ENCODE measurements at places on chromosomes 1 and 21.

- DNase-seq: no peak
These were observed at the start of gene PODN for GRCh38 chr1:53061859-53062707. Gene PODN, plus strand, starts transcription at chr1:53062213. Its CDS starts 7,643 bp downstream, at chr1:53069856.

- DNase-seq: peak; percentile 42
These were observed 24.8 kb downstream of the ATPAF1 start for GRCh38 chr1:46643368-46643775.

DNA sequence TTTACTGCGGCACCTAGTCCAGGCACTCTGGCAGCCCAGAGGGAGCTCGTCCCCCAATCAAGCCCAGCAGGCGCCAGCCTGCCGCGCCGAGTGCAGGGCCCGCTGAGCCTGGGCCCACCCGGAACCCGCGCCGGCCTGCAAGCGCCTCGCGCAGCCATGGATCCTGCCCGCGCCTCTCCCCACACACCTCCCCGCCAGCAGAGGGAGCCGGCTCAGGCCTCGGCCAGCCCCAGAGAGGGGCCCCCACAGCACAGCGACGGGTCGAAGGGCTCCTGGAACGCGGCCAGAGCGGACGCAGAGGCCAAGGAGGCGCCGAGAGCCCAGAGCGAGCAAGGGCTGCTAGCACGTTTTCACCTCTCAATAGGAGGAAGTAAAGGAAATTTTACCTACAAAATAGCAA lies 767.0 kb downstream of the MRPL39 start:
- DNase-seq: no peak

GRCh38 chr1:171515299-171515698 lies 30.0 kb downstream of the PRRC2C start:
- DNase-seq: no peak

GRCh38 chr1:62608905-62609304 lies 11.6 kb downstream of the ANGPTL3 start:
- no peak for DNase-seq

DNA sequence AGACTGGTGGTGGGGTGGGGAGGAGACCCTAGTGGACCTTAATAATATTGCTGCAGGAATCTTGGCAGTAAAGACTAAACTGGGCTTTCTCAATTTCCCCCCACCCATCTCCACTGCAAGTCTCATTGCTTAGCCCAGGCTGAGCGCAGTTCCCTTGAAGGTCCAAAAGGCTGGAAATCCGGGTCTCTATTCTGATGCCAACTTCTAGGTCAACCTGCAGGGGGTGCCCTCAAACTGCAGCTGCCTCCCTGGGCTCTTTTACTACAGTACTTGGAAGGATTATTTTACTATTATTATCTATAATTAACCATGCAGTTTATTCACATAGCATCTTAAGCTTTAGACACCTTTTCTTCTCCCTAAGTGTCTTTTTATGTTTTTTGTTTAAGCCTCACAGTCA lies 85.4 kb upstream of the WARS2 start:
- DNase-seq: no peak

DNA sequence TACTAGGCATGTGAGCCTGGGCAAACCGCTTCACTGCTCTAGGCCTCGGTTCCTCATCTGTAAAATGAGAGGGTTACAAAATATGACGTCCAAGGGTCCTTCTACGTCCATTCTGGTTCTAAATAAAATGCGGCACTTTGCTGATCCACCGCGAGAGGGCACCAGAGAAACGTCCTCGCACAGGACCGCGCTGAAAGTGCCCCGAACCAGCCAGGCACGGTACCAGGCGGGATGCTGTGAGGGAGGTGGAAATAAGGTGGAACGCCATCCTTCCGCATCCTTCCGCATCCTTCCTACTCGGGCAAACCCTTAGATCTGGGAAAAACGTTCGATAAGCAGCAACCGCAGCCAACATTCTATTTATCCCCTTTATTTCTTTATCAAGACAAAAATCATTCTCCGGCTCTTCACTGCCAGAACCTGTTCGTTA lies 60.3 kb upstream of the KRTAP19-8 start:
- DNase-seq: no peak

DNA sequence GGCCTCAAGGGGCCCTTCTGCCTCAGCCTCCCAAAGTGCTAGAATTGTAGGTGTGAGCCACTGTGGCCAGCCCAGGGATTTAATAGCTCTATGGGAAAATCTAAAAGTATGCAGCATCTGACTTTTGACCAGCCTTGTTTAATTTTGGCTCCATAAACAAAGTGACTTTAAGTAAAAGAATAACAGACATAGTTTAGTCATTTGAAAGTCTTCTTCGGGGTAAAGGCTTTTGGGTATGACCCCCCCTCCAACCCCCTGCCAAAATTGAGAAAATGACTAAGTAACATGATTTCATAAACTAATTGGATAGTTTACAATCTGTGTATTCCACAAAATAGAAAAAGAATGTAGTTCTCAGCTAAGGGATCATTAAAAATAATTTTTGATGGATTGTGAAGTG lies 17.0 kb downstream of the GPBP1L1 start:
- DNase-seq: no peak

GRCh38 chr21:40902993-40903392 lies 56.0 kb upstream of the DSCAM start:
- no peak for DNase-seq

GRCh38 chr1:115337633-115338456 lies at the start of gene NGF:
Gene NGF, minus strand, starts transcription at chr1:115338249. Its CDS starts 51,454 bp downstream, at chr1:115286795.
- no peak for DNase-seq

DNA sequence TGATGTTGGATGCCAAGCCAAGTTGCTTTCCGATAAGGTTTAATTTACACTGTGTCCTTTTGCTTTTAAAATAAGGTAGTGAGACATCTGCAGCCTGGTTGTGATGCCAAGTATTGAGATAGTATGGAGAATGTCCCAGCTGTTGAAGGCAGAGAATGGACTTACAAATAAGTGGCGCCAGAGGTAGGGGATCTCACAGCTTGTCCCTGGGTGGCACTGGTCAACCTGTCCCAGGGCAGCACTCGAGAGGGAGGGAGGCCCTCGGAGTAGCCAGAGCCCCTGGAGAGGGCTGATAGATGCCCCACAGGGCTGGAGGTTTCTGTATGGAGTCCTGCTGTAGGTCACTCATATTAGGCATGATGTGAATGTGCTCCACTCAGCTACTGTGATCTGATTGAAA lies 98.5 kb downstream of the GALNT2 start:
- no peak for DNase-seq

DNA sequence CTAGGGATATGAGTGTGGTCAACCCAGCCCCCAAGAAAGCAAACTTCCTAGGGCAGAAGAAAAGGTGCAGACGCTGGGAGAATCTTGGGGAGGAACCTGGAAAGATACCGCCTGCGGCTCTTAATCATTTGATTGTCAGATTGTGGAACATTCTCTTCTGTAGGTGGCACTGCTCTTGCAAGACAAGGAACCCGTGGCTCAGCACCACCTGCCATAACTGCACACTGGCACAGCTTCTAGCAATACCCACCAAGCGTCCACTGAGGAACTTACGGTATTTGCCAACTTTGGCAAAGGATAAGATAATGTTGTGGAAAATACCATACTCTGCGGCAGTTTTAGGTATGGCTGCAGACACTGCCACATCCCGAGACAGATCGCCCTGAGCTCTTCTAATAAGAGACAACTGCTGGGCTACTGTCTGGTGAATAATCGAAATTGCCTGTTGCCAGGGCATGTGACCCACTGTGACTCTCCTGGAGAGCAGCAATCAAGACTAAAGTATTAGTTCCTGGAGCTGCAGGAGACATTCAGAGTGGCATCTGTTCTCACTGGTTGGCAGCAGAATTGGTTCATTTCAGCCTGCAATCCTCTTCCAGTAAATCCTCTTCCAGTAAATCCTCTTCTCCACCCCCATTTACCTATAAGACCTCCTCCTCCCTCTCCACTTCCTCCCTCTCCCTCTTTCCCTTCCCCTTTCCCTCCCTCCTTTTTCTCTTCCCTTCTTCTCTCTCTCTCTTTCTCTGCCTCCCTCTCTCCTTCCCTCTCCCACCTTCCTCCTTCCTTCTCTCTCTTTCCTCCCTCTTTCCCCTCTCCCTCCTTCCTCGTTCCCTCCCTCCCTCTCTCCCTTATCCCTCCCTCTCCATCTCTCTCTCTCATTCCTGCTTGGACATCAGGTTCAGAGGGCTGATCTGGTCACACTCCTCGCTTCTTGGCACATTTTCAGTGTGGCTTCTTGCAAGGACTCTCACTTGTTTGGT lies 49.7 kb upstream of the B3GALT5 start:
- no peak for DNase-seq
